Mesothelial cell of epicardium (in vitro differentiated cells): ENCODE measurements at places on chromosomes 6 and 20. TPM values are rescaled to one million over a fixed set of nuclear protein-coding genes. Genes with fewer than 3 reads are reported as not detected.

DLK2 gene
- 3.5 to 4.7 TPM (median 4.1 TPM) in 3 replicates for total RNA-seq

OGFR gene
- total RNA-seq, result 56.2 to 58.4 TPM (median 56.5 TPM) in 3 replicates

OOEP gene
- not detected in 3 replicates for total RNA-seq

GLP1R gene
- not detected in 3 replicates for total RNA-seq

CDH4 gene
- total RNA-seq, result 1.1 to 1.7 TPM (median 1.6 TPM) in 3 replicates

ATP6V1G2 gene
- total RNA-seq, result 2.2 to 2.7 TPM (median 2.5 TPM) in 3 replicates
